ENCODE measurements at places on chromosomes 16 and 17. TPM values are rescaled to one million over a fixed set of nuclear protein-coding genes. Genes with fewer than 3 reads are reported as not detected.

DNA sequence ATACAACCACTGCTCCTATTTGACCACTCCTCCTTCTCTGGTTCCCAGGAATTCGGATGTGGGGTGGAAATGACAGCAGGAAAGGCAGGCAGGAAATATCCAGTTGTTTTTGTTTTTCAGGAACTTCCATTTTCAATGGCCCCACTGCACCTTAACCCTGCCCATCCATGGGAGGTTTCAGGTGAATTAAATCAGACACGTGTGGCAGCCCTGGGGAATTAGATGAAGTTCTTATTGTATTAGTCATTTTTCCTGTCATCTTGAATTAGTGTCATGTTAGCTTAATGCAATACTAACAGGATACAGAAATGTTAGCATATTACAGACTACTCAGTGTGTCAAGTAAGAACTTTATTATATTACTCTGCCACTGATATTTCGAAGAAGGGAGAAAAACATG lies 146.4 kb downstream of the CHD9NB start:
- DNase-seq = no peak
- H3K4me1 ChIP-seq = no peaks in the 10 kb centered on the region
- no peak overlapping the region for H3K27ac ChIP-seq
- no peak overlapping the region for H3K4me3 ChIP-seq
- no peaks in the 10 kb centered on the region for H3K36me3 ChIP-seq

GRCh38 chr16:9772526-9773225 lies 409.6 kb downstream of the GRIN2A start:
- no peaks in the 10 kb centered on the region for H3K36me3 ChIP-seq
- no peaks in the 10 kb centered on the region for H3K27me3 ChIP-seq
- H3K4me1 ChIP-seq = no peaks in the 10 kb centered on the region
- no peak for DNase-seq

- peaks cover 8% of the 10 kb centered on the region for H3K36me3 ChIP-seq
- H3K4me1 ChIP-seq = peaks cover 15% of the 10 kb centered on the region
- DNase-seq = peak; percentile 11
- H3K4me3 ChIP-seq = peak overlapping the region; percentile 89
- no peaks in the 10 kb centered on the region for H3K27me3 ChIP-seq
These were observed 651 bp downstream of the SHMT1 start for GRCh38 chr17:18362698-18363100.

SLC25A11 gene
- 65.2 TPM for total RNA-seq

HIC1 gene
- 14.8 TPM for total RNA-seq

PHOSPHO1 gene
- total RNA-seq = not detected

KRTAP3-1 gene
- not detected for total RNA-seq

DNA sequence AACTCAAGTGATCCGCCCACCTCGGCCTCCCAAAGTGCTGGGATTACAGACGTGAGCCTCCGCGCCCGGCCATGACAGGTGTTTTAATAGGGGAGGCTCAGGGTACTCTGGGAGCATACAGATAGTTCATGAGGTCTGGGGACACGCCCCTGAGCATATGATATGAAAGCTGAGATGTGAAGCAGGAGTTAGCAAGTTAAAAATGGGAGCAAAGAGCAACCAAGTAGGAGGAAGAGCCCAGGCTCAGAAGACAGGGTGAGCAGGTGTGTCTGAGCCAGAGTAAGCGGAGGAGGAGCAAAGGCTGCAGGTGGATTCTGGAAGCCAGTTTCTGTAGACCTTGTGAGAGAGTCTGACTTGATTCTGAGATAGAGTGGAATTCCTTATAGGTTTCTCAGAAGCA lies 103.6 kb downstream of the DNAH9 start:
- no peaks in the 10 kb centered on the region for H3K4me1 ChIP-seq
- H3K27ac ChIP-seq = no peak overlapping the region
- H3K36me3 ChIP-seq = no peaks in the 10 kb centered on the region
- no peak for DNase-seq
- H3K27me3 ChIP-seq = peaks cover 1% of the 10 kb centered on the region

MYL4 gene
- not detected for total RNA-seq

DNA sequence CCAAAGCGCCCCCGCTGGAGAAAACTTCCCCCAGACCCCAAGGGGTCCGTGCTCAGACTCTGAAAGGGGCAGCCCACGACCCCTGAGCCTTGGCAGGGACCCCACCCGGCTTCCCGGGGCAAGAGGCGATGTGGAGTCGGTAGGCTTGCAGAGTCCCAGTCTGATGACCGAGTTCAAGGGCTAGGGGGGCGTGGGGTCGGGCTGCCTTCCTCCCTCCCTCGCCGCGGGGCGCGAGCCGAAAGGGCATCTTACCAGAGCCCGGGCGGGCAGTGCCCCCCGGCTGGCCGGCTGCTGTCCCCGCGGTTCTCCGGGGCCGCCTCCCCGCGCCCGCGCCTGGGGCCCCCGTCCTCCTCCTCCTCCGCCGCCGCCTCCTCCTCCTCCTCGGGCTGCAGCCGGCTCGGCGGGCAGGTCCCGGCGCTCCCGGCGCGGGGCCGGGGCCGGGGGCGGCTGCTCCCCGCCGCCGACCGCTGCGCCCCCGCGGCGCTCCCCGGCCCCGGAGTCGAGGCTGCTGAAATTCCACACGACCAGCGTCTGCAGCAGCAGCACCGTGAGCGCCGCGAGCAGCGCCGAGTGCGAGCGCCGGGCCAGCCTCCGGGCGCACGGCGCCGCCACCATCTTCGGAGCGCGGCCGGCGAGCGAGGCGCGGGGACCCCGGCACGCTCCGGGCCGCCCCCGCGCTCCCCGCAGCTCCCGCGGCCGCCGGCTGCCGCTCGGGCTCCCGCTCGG lies 415 bp downstream of the XYLT1 start:
- peak overlapping the region; percentile 78 for H3K4me3 ChIP-seq
- no peak for DNase-seq
- H3K27ac ChIP-seq = no peak overlapping the region

GRCh38 chr17:49746791-49747490 lies 17.0 kb downstream of the FAM117A start:
- DNase-seq = peak; percentile 46
- peak overlapping the region; percentile 91 for H3K27ac ChIP-seq
- peaks cover 74% of the 10 kb centered on the region for H3K4me1 ChIP-seq
- peaks cover 7% of the 10 kb centered on the region for H3K36me3 ChIP-seq
- H3K4me3 ChIP-seq = peak overlapping the region; percentile 55

KRTAP16-1 gene
- 0.15 TPM for total RNA-seq

- H3K27ac ChIP-seq = no peak overlapping the region
- DNase-seq = no peak
- H3K4me1 ChIP-seq = peaks cover 26% of the 10 kb centered on the region
These were observed 22.2 kb upstream of the LCMT1 start for GRCh38 chr16:25089351-25089750.

- H3K27me3 ChIP-seq = no peaks in the 10 kb centered on the region
- H3K27ac ChIP-seq = no peak overlapping the region
- no peak for DNase-seq
- H3K36me3 ChIP-seq = no peaks in the 10 kb centered on the region
- H3K4me1 ChIP-seq = no peaks in the 10 kb centered on the region
- no peak overlapping the region for H3K4me3 ChIP-seq
These were observed 560.0 kb upstream of the SALL1 start for GRCh38 chr16:51710905-51711563.

GRCh38 chr17:49455272-49455861 lies 39.7 kb upstream of the NGFR start:
- no peak overlapping the region for H3K27ac ChIP-seq
- no peak overlapping the region for H3K4me3 ChIP-seq
- H3K4me1 ChIP-seq = no peaks in the 10 kb centered on the region
- peaks cover 21% of the 10 kb centered on the region for H3K27me3 ChIP-seq
- DNase-seq = no peak

GRCh38 chr16:85174871-85175723 lies 62.8 kb upstream of the CIBAR2 start:
- no peak for DNase-seq
- no peaks in the 10 kb centered on the region for H3K4me1 ChIP-seq
- no peak overlapping the region for H3K27ac ChIP-seq
- peaks cover 59% of the 10 kb centered on the region for H3K27me3 ChIP-seq
- no peak overlapping the region for H3K4me3 ChIP-seq

NKD1 gene
- total RNA-seq = 2.6 TPM

DNA sequence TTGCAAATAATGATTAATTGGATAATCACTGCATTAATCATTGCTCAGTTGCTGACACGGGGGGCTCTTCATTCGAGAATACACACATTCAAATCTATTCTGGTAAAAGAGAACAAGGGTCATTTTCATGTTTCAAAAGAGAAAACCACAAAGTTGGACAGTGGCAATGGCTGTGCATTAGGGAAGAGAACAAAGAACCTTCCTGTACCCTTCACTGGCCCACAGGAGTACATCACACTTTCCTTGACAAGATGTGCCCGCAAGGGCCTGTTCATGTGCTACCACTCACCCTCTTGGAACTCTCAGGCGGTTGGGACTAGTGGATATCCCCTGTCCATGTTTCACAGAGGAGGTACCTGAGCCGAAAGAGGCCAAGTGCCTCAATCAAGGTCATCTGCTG lies 223.2 kb downstream of the ZFHX3 start:
- no peak overlapping the region for H3K27ac ChIP-seq
- no peak overlapping the region for H3K4me3 ChIP-seq
- H3K27me3 ChIP-seq = no peaks in the 10 kb centered on the region
- no peak for DNase-seq

DNA sequence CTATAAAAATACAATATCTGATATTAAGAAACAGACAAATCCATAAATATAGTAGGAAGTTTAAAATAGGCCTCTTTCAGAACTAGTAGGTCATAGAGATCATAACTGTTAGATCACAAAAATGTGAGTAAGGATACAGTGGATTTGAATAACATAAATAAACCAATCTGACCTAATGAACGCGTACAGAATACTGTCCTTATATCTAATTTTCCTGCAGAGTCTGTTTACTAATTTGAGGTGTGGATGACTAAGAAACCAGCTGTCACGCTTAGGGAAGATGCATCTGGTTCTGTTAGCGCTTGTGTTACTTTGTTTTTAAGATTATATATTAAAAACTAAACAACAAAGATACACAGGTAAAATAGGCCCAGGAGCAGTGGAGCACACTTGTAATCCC lies 14.8 kb downstream of the CPD start:
- no peak overlapping the region for H3K4me3 ChIP-seq
- no peak overlapping the region for H3K27ac ChIP-seq
- H3K27me3 ChIP-seq = no peaks in the 10 kb centered on the region
- peaks cover 14% of the 10 kb centered on the region for H3K36me3 ChIP-seq

GRCh38 chr17:55607731-55608341 lies 96.6 kb upstream of the SMIM36 start:
- no peak overlapping the region for H3K27ac ChIP-seq
- no peaks in the 10 kb centered on the region for H3K36me3 ChIP-seq
- H3K27me3 ChIP-seq = peaks cover 3% of the 10 kb centered on the region
- no peaks in the 10 kb centered on the region for H3K4me1 ChIP-seq

DNA sequence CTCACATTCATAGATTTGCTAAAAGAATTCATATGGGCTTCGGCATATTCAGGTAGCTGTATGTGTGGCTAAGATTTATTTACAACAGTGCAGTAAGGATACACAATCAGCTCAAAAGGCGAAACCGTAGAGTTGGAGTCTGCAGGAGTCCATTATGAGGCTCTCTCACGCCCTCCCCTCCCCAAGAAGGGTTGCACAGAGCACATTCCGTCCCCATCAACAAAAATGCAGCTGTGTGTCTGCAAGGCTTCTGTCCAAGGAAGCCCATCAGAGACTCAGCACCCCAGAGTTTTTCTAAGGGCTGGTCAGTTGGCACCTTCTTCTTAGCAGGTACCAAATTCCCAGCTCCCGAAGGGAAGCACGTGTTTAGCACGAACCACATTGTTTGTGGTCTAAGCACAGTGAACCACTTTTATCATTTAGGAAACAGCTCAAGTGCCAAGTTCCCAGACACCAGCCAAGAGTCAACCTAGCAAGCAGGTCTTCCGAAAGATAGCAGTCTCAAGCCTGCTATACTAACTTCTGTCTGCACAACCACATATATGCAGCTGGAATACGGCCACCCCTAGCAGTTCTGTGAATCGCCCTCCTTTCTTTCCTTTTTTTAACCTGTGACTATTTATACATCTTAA lies 28.5 kb upstream of the MEAK7 start:
- H3K27me3 ChIP-seq = no peaks in the 10 kb centered on the region
- DNase-seq = no peak
- H3K36me3 ChIP-seq = peaks cover 6% of the 10 kb centered on the region
- H3K27ac ChIP-seq = no peak overlapping the region

GRCh38 chr17:43813386-43813785 lies 19.6 kb downstream of the MPP3 start:
- no peak overlapping the region for H3K4me3 ChIP-seq
- DNase-seq = no peak
- H3K27me3 ChIP-seq = peaks cover 3% of the 10 kb centered on the region
- H3K36me3 ChIP-seq = no peaks in the 10 kb centered on the region

ZNHIT3 gene
- 43.7 TPM for total RNA-seq

HAS3 gene
- 0.20 TPM for total RNA-seq

TBX6 gene
- 3.6 TPM for total RNA-seq

- peaks cover 17% of the 10 kb centered on the region for H3K4me1 ChIP-seq
- no peaks in the 10 kb centered on the region for H3K27me3 ChIP-seq
- H3K4me3 ChIP-seq = peak overlapping the region; percentile 88
- H3K27ac ChIP-seq = peak overlapping the region; percentile 91
- peak; percentile 60 for DNase-seq
These were observed 805 bp upstream of the C16orf95 start for GRCh38 chr16:87317750-87318644.

- H3K36me3 ChIP-seq = peaks cover 7% of the 10 kb centered on the region
- no peaks in the 10 kb centered on the region for H3K27me3 ChIP-seq
- no peak overlapping the region for H3K4me3 ChIP-seq
- no peak for DNase-seq
- no peak overlapping the region for H3K27ac ChIP-seq
These were observed 4.2 kb downstream of the ATP2A3 start for GRCh38 chr17:3959921-3960601.

GRCh38 chr16:59146140-59146539 lies 412.0 kb upstream of the GOT2 start:
- H3K36me3 ChIP-seq = no peaks in the 10 kb centered on the region
- no peak for DNase-seq
- no peak overlapping the region for H3K4me3 ChIP-seq
- H3K27ac ChIP-seq = no peak overlapping the region
- no peaks in the 10 kb centered on the region for H3K4me1 ChIP-seq
- no peaks in the 10 kb centered on the region for H3K27me3 ChIP-seq

GRCh38 chr17:18626152-18626870 lies 17.9 kb downstream of the TBC1D28 start:
- H3K36me3 ChIP-seq = no peaks in the 10 kb centered on the region
- H3K27me3 ChIP-seq = no peaks in the 10 kb centered on the region
- no peak overlapping the region for H3K27ac ChIP-seq
- no peak for DNase-seq
- H3K4me3 ChIP-seq = no peak overlapping the region

- H3K4me1 ChIP-seq = peaks cover 11% of the 10 kb centered on the region
- H3K27ac ChIP-seq = no peak overlapping the region
- DNase-seq = no peak
- no peak overlapping the region for H3K4me3 ChIP-seq
- no peaks in the 10 kb centered on the region for H3K36me3 ChIP-seq
- H3K27me3 ChIP-seq = peaks cover 1% of the 10 kb centered on the region
These were observed 47.1 kb downstream of the EPN2 start for GRCh38 chr17:19284005-19284959.

WFIKKN2 gene
- total RNA-seq = not detected
